ENCODE measurements at places on chromosomes 13 and 19. TPM values are rescaled to one million over a fixed set of nuclear protein-coding genes. Genes with fewer than 3 reads are reported as not detected.

GRCh38 chr13:32067149-32067961 is 35.8 kb downstream of the FRY start:
- DNase-seq = no peak

GRCh38 chr19:52170863-52171320 is 529 bp downstream of the ZNF836 start:
- DNase-seq = no peak

DNA sequence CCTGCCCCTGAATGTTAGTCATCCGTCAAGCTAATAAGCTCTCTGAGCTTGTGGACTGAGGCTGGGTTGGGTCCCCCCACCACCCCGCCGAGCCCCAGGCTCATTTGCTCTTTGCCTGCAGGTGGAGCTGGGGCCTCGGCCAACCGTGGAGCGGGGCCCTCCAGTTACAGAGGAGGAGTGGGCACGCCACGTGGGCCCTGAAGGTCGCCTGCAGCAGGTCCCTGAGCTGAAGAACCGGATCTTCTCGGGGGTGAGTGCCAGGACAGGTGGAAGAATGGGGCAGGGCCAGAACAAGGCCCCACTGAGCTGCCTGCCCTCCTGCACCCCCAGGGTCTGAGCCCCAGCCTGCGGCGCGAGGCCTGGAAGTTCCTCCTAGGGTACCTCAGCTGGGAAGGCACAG is 5.1 kb downstream of the TBC1D17 start:
- no peak for DNase-seq

GRCh38 chr13:83716121-83716520 is 166.2 kb downstream of the SLITRK1 start:
- DNase-seq = no peak

DNA sequence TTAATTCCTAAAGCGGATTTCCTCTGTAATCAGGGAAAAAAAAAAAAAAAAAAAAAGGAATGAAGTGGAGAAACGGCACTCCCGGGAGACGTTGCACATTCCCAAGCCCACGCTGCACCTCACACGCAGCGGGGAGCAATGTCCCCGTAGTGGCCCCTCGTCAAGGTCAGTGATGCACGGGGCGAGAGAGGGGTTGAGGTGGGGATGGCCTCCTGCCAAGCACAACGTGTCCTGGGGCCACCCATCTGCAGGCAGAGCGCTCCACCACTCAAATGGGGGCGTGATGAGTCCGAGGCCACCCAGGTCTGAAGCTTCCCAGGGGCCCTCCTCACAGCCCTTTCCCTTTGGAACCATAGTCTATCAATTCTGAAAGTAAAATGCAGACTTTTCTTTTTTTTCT is 15.1 kb downstream of the PLK5 start:
- DNase-seq = no peak

DNA sequence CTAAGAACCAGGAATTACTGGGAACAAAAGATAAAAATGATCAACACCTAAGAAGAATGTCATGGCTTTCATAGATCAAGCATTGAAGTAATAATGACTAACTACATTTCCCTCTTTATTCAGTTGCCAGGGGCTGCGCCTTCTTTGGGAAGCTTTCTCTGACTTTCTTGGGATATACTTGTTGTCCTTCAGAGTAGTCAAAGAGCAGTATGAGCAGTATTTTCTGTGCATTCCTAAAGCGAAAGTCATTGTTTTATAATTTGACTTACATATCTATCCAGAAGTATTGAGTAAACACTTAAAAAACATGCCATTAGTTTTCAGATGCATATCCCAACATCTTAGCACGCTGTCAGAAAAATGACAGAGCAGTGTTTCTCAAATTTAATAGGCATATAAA is 2412.4 kb downstream of the PCDH9 start:
- DNase-seq = no peak

- no peak for DNase-seq
Observed at GRCh38 chr19:18417250-18418028, 1.8 kb upstream of the SSBP4 start.

DNA sequence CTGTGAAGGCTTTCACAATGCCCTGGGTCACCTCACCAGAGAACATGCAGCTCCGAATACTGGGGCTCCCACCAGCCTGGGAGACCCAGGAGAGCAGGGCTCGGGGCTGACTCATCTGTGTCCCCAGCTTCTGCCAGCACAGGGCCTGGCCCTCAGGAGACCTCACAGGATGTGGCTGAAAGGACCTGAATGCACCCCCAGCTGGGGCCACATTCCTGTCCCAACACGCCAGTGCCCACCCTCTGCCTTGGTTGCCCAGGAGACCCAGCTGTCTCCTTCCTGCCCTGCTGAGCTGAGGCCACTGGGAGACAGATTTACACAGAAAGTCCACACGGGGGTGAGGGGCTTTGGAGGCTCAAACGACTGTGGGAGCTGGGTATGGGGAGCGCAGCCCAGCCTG is 11.9 kb downstream of the BCAT2 start:
- no peak for DNase-seq

DNA sequence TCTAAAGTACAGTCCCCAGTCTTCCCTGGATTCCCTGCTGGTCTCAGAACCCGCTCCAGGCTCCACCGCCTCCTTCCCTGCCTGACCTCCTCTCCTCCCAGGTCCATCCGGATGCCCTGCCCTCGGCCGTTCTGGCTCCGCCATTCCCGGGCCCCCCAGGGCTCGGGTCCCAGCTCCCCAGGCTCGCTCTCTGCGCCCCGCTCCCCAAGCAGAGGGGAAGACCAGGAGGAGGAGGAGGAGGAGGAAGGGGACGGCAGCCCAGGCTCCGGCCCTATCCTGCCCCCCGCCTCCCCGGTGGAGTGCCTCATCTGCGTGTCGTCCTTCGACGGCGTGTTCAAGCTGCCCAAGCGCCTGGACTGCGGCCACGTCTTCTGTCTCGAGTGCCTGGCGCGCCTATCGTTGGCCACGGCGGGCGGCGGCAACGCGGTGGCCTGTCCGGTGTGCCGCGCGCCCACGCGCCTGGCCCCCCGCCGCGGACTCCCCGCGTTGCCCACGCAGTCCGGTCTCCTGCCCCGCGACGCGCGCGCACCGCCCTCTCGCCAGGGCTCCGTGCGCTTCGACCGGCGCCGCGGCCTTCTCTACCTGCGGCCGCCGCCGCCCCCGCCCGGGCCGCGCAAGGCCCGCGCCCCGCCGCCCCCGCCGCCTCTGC is 647 bp downstream of the RNF225 start:
- no peak for DNase-seq

- no peak for DNase-seq
Observed at GRCh38 chr13:50129081-50129705, 113.9 kb downstream of the KCNRG start.

- DNase-seq = no peak
Observed at GRCh38 chr19:46481223-46481848, 10.0 kb upstream of the PNMA8A start.

Gene ANGPTL8
- 0.52 TPM for polyA plus RNA-seq

Gene PTGER1
- polyA plus RNA-seq = 5.8 TPM

Gene PABPC3
- 0.83 TPM for polyA plus RNA-seq

Gene CELF5
- 0.63 TPM for polyA plus RNA-seq
